A172 (cell line): ENCODE measurements at places on chromosomes 7 and 10. TPM values are rescaled to one million over a fixed set of nuclear protein-coding genes. Genes with fewer than 3 reads are reported as not detected.
A peak's percentile ranks its signal among the peaks of the same experiment; 100 is the strongest.

- DNase-seq: no peak
These were observed 61.0 kb upstream of the SFMBT2 start for GRCh38 chr10:7471720-7472367.

- DNase-seq: no peak
These were observed 43.3 kb downstream of the DGKB start for GRCh38 chr7:14859267-14859666.

GRCh38 chr10:15118615-15119014 lies 21.5 kb downstream of the RPP38 start:
- DNase-seq: no peak

DNA sequence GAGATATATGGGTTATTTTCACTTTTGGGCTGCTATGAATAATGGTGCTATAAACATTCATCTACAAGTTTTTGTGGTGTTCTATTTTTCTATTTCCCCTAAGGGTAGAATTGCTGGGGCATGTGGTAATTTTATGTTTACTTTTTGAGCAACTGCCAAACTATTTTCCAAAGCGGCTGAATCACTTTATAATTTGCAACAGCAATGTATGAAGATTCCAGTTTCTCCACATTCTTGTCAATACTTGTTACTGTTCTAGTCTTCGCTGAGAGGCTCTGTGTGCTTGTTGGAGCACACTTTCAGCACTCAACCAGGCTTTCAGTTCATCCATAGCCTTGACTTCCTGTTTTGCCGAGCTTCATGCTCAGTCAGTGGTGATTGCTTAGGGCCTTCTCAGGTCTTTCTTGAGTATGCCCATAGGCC lies 39.0 kb downstream of the ADK start:
- DNase-seq: peak; percentile 68

GRCh38 chr10:127880557-127880956 lies 12.2 kb downstream of the CLRN3 start:
- no peak for DNase-seq

DNA sequence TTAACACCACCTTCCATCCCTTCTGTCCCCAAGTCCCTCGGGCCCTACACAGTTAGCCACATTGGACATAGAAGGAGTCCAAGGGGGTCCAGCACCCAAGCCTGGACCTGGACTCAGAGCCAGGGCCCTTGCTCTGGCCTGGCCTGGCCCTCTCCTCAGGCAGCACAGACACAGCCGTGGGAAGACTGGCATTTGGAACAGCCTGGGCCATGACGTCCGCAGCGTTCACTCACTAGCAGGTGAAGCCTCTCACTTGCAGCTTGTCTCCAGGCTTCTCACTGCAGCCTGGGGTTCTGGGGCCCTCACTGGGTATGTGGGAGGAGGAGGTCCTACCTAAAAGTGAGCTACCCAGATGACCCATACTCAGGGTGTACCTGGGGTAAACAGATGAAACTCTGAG lies 33.7 kb upstream of the AQP1 start:
- DNase-seq: no peak

The PALD1 gene
- total RNA-seq: 4.0 and 5.8 TPM in 2 replicates

The INTS15 gene
- total RNA-seq: 28.3 and 30.0 TPM in 2 replicates
